Motor neuron (in vitro differentiated cells): ENCODE measurements at places on chromosomes 5 and 9. TPM values are rescaled to one million over a fixed set of nuclear protein-coding genes. Genes with fewer than 3 reads are reported as not detected.

The NEUROG1 gene
- total RNA-seq: 29.4 and 30.1 TPM in 2 replicates

The ORM2 gene
- not detected in 2 replicates for total RNA-seq

The C5 gene
- 3.0 and 3.6 TPM in 2 replicates for total RNA-seq

The WWC1 gene
- total RNA-seq: 6.4 and 7.7 TPM in 2 replicates

The HARS1 gene
- total RNA-seq: 97.1 and 101 TPM in 2 replicates

The SLC6A3 gene
- 0.53 and 1.7 TPM in 2 replicates for total RNA-seq

The ASB6 gene
- 19.4 and 20.0 TPM in 2 replicates for total RNA-seq

The VLDLR gene
- total RNA-seq: 17.3 and 18.2 TPM in 2 replicates

The SPINK4 gene
- not detected in 2 replicates for total RNA-seq

The RLN1 gene
- total RNA-seq: 0.41 TPM in 1 of 2 replicates, not detected in the other

The LIFR gene
- 631 and 645 TPM in 2 replicates for total RNA-seq

The ALDH7A1 gene
- total RNA-seq: 8.7 and 15.9 TPM in 2 replicates

The SMIM33 gene
- total RNA-seq: 0.13 and 0.81 TPM in 2 replicates

The PCDHGA10 gene
- total RNA-seq: 5.2 and 5.4 TPM in 2 replicates

The GLIPR2 gene
- total RNA-seq: 9.6 and 9.8 TPM in 2 replicates
